Stimulated activated CD8-positive, alpha-beta memory T cell treated with anti-CD3 and anti-CD28 coated beads, Interleukin-15, amount 100 ng/mL, for 4 hours (primary cell): ENCODE measurements at places on chromosomes 1 and 21.

DNA sequence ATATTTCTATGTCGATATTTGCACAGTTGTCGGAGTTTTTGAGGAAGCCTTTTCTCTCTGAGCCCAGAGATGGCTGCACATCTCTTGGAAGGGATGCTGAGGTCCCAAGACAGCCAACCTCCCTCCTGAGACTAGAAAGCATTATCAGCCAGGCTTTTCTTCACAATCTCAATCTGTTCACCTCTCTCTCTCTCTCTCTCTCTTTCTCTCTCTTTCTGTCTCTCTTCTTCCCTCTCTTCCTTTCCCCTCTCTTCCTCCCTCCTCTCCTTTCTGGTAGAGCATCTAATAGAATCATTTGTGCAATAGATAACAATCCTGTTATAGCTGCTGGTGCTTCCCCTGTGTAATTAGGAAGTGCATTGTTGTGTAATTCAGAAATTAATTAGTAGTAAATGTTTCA is 131.8 kb downstream of the CAPN8 start:
- no peak for DNase-seq

DNA sequence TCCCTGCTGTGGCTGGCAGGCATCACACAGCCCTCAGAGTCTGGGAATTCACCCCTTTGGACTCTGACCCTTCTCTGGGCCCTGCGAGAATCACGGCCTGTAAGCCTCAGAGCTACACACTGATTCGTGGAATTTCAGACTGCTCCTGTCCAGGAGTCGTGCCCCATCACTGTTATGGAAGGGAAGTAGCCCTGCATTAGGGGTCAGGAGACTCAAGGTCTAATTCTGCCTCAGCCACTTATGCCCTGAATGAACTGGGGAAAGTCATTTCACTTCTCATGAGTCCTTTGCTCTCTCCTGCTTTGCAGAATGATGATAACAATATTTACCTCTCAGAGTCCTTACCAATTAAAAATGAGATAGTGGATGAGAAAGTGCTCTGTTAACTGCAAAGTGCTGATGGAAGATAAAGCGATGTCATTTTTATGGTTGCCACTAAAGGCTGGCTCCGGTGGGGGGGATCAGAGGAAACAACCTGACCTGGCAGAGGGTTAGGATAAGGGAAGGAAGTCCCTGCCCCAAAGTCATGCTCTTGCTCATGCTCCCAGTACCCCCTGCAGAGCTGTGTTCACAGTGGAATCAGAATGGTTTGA is 148.6 kb upstream of the CD34 start:
- no peak for DNase-seq

DNA sequence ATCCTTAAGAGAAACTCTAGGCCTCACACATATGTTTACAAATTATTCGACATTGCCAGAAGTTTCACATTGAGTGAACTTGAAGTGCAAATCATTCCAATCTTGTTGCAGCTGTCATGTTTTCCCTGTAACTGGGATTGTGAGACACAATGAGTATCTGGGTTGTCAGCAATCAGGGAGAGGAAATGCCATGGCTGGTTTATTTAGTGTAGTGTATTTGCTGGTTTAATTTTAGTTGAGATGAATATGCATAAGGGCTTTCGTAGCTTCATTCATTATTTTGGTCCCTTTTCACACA is 54.2 kb upstream of the USP1 start:
- no peak for DNase-seq

DNA sequence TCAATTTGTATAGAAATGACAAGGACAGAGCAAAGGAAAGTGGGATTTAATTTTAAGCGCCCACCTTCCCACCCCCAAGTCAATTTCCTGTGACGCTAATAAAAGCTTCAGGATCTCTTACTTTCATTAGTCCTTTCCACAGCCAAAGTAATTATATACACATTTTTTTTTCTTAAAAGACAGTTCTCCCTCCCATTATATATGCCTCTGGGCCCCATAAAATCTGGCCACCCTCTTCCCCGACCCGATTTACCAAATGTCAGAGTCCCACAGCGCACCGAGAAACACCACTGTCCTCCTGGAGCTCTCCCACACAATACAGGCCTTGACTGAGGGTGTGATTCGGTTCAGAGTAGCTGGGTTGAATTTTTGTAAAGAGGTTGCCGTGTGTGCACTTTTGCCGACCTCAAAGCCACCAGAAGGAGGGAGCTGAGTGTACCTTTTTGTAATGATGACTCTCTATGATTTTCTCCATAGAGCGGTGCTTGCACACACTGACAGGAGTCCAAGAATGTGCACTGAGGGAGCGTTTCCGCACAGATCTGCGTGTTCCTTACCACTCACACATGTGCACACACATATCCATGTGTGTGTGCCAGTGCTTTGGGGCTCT is 26.2 kb upstream of the IL10 start:
- no peak for DNase-seq

- no peak for DNase-seq
These were observed 5.3 kb downstream of the PADI2 start for GRCh38 chr1:17113963-17114362.

- DNase-seq = no peak
These were observed 110.4 kb downstream of the EPHB2 start for GRCh38 chr1:22821027-22821426.

DNA sequence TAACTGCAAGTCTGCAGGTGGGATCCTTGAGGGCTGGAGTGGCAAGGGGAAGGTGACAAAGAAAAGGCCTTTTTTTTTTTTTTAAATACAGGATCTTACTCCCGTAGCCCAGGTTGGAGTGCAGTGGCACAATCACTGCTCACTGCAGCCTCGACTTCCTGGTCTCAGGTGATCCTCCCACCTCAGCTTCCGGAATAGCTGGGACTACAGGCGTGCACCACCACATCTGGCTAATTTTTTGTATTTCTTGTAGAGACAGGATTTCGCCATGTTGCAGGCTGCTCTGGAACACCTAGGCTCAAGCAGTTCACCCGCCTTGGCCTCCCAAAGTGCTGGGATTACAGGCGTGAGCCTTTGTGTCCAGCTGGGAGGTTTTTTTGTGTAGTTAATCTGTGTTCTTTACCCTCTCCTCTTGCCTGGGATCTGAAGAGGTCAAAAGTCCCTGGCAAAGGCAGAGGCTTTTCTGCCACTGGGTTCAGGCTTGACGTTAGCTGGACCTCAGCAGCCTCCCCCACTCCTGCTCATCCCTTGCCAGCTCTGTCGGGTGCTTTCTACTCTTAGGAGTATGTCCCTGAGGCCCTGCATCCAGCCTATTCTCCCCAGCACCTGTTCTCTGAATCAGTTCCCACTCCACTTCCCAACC is 5.2 kb downstream of the IL6R start:
- no peak for DNase-seq

GRCh38 chr1:107993920-107994319 is 28.9 kb upstream of the VAV3 start:
- no peak for DNase-seq

GRCh38 chr1:68454534-68454933 is 4.8 kb upstream of the RPE65 start:
- DNase-seq = no peak

DNA sequence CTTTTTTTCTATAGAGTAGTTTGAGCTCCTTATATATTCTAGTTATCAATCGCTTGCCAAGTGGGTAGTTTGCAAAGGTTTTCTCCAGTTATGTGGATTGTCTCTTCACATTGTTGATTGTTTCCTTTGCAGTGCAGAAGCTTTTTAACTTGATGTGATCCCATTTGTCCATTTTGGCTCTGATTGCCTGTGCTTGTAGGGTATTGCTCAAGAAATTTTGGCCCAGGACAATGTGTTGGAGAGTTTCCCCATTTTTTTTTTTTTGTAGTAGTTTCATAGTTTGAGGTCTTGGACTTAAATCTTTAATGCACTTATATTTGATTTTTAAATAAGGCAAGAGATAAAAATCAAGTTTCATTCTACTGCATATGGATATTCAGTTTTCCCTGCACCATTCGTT is 774.8 kb upstream of the ADAMTS5 start:
- no peak for DNase-seq

- DNase-seq = no peak
These were observed 37.3 kb downstream of the IFNAR1 start for GRCh38 chr21:33362044-33362555.

GRCh38 chr21:41622831-41623548 is 115.0 kb upstream of the TMPRSS2 start:
- no peak for DNase-seq

- DNase-seq = no peak
These were observed at the start of gene NAV1 for GRCh38 chr1:201538612-201539551. Gene NAV1, plus strand, starts transcription at chr1:201539127. Its CDS starts 83,758 bp downstream, at chr1:201622885.

GRCh38 chr1:160519642-160520435 is 3.2 kb downstream of the SLAMF6 start:
- DNase-seq = no peak

DNA sequence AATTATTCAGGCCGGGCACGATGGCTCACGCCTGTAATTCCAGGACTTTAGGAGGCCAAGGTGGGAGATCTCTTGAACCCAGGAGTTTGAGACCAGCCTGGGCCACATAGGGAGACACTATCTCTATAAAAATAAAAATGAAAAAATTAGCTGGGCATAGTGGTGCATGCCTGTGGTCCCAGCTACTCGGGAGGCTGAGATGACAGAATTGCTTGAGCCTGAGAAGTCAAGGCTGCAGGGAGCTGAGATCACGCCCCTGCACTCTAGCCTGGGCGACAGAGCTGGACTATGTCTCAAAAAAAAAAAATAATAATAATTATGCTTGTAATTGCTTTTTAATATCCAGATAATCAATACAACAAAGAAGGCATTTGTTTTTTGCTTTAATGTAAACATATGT is 91.3 kb downstream of the RIPK4 start:
- no peak for DNase-seq

- DNase-seq = no peak
These were observed 24.3 kb downstream of the EYA3 start for GRCh38 chr1:28064064-28064463.

- DNase-seq = no peak
These were observed 40.1 kb downstream of the AHDC1 start for GRCh38 chr1:27563591-27564471.

GRCh38 chr1:12601700-12602658 is 16.0 kb downstream of the DHRS3 start:
- no peak for DNase-seq

GRCh38 chr1:164071288-164071687 is 487.7 kb upstream of the PBX1 start:
- no peak for DNase-seq

GRCh38 chr1:79549201-79549600 is 542.7 kb upstream of the ADGRL4 start:
- DNase-seq = no peak

DNA sequence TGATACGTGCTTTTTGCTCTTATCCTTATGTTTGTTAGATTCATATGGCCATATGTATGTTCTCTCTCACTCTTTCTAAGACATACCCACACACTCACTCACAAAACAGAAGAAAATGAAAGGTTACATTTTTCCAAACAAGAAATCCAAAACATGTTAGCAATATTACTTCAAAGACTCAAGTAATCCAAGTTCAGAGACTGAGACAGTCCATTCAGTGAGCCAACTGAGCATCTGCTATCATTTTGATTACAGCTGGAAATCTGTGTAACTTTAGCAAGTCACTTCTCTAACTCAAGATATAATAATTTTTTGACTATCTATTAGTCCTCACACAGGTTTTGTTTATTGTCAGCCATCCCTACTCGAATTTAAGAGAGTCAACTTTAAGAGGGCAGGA is 218.9 kb downstream of the LHX8 start:
- DNase-seq = no peak

GRCh38 chr1:173478094-173478674 is 1.0 kb downstream of the PRDX6 start:
- no peak for DNase-seq

DNA sequence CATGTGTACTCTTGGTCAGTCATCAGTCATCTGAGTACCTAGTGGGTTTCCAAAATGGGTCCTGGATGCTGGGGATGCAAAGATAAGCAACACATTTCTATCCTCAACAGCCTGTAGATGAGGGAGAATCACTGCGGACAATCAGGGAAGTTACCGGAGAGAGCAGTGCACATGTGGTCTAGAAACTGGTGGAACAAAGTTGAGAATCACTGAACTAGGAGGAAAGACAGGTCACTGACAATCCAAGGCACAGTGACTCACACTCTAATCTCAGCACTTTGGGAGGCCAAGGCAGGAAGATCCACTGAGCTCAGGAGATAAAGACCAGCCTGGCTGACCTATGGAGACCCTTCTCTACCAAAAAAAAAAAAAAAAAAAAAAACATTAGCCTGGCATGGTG is 31.4 kb upstream of the LGALS8 start:
- no peak for DNase-seq

- DNase-seq = no peak
These were observed 126.5 kb downstream of the ADSS2 start for GRCh38 chr1:244325056-244325758.

- DNase-seq = no peak
These were observed 126.5 kb downstream of the PBX1 start for GRCh38 chr1:164685266-164686035.

DNA sequence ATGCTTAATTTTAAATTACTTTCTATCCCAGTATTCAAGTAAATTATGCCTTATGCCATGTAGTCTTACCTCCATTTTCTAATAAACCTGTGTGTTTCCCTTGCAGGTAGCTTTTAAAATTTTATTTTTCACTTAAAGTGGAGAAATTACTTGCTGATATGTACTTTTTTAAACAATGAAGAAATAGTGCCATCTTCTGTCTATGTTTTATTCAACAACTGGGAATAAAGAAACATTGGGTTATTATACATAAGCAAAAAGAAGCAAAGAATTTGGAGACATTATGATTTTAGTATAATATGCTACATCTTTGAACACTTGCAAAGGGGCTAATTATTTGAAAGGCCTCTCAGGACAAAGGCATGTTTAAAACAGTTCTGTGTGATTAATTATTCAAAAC is 1912.9 kb downstream of the MRPL39 start:
- DNase-seq = no peak

DNA sequence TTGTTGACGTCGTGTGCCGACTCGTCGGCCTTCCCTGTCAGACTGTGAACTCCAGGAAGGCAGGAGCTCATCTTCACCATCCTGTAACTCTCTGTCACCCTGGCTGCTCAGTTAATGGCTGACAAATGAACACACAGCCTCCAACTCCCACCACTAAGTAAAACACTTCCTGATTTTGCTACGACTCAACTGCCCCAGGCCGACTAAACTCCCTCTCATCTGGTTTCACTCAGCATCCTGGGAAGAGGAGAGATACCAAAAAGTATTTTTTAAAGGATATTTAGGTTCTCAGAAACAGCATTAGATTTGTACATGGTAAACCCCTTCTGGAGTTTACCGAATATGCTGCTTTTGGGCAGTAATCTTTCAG is 18.2 kb upstream of the LHX4 start:
- no peak for DNase-seq

GRCh38 chr1:54340878-54341277 is 65.3 kb downstream of the SSBP3 start:
- DNase-seq = no peak

GRCh38 chr1:195637539-195637938 is 970.7 kb downstream of the KCNT2 start:
- no peak for DNase-seq
